Right renal cortex interstitium (tissue), 3 donors: ENCODE measurements at places on chromosomes 4 and X. TPM values are rescaled to one million over a fixed set of nuclear protein-coding genes. Genes with fewer than 3 reads are reported as not detected.

KLHL13 gene
- 96.3 TPM for polyA plus RNA-seq

HSD17B13 gene
- polyA plus RNA-seq: 0.23 TPM

SNX25 gene
- 25.6 TPM for polyA plus RNA-seq

SHROOM4 gene
- polyA plus RNA-seq: 16.3 TPM
